H4 (cell line): ENCODE measurements at places on chromosomes 1 and 21. TPM values are rescaled to one million over a fixed set of nuclear protein-coding genes. Genes with fewer than 3 reads are reported as not detected.
A peak's percentile ranks its signal among the peaks of the same experiment; 100 is the strongest.

- DNase-seq, result no peak
Observed at GRCh38 chr1:175887521-175887920, 144.1 kb upstream of the TNR start.

DNA sequence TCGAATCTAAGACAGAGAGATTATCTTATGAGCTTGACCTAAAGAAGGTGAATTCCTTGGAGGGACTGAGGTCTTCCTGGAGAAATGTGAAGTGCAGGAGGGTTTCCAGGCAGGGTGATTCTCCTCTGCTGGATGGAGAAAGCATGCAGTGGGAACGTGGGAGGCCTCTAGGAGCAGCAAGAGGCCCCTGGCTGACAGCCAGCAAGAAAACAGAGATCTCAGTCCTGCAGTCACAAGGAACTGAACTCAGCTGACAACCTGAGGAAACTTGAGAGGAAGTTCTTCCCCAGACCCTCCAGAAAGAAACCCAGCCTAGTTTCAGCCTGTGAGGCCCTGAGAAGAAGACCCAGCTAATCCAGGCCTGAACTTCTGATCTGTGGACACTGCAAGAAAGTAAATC is 345.9 kb downstream of the FAM72C start:
- peak; percentile 12 for DNase-seq

- no peak for DNase-seq
Observed at GRCh38 chr1:65424573-65424889, 4.1 kb downstream of the LEPR start.

DNA sequence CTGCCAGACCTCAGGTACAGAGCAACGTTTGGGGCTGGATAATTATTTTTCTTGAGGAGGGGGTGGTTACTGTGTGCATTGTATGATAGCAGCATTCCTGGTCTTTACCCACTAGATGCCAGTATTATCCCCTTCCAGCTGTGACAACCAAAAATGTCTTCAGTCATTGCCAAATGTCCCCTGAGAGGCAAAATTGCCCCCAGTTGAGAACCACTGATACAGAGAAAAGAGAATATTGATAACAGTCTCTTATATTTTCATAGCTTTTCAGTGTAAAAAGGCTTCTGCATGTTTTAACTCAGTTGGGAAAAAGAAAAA is 51.8 kb upstream of the SYT14 start:
- peak; percentile 28 for DNase-seq

LRRC39 gene
- 0.06 TPM in 1 of 2 replicates, not detected in the other for total RNA-seq

MYOCOS gene
- total RNA-seq, result not detected in 2 replicates
